ENCODE measurements at places on chromosomes 12 and 14.

DNA sequence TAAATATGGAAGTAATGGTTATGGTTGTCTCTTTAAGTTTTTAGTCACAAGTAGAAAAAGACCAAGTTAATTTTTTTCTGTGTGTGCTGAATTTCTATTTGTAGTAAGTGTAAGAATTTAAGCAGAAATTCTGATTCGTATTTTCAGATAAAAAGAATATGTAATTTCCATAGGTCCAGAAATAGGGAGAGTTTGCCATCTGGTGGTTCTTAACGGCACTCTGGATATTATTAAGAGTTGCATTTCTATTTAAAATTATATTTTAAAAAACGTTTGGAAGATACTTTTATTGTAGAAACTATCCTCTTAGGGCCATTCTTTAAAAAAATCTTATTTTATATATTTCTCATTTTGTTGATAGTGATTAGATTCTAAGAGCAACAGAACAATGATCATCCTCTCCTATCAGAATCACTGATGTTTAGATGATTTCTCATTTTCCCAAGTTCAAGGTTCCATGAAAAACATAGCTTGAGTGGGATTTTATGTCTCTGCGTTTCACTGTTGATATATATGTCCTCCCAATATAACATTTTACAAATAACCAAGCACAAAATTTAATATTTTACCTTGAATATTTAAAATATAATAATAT, 88.3 kb downstream of the LRRK2 start:
- DNase-seq = no peak

DNA sequence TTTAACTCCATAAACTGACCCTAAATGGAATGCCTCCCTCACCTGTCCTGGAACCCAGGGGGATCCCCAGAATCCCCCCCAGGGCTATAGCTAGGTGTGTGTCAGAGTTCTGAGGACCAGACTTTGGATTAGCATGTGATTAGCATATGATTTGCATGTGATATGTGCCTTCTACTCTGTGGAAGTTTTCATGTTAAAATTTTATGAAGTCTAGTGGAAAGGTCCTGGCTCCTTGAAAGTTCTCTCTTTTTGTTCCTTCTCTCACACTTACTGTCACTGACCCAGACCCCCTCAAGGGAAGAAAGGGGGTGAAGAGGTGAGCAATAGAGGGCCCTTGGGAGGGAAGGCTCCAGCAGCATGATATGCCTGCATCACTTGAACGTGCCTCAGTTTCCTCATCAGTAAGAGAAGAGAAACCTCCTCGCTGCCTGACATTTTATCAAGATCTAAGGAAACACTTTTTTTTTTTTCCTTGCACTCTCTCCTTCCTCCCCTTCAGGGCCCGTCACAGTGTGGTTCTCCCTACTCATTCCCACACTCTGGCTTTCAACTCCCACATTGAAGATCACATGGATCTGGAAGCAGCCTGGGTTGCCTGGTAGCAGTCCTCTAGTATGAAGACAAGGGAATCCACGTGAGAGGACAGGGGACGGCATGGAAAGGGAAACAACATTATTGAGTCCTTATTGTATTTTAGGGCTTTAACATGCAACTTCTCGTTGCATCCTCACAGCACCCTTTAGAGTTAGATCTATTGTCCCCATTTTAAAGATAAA, 3.3 kb upstream of the C1QL4 start:
- no peak for DNase-seq

DNA sequence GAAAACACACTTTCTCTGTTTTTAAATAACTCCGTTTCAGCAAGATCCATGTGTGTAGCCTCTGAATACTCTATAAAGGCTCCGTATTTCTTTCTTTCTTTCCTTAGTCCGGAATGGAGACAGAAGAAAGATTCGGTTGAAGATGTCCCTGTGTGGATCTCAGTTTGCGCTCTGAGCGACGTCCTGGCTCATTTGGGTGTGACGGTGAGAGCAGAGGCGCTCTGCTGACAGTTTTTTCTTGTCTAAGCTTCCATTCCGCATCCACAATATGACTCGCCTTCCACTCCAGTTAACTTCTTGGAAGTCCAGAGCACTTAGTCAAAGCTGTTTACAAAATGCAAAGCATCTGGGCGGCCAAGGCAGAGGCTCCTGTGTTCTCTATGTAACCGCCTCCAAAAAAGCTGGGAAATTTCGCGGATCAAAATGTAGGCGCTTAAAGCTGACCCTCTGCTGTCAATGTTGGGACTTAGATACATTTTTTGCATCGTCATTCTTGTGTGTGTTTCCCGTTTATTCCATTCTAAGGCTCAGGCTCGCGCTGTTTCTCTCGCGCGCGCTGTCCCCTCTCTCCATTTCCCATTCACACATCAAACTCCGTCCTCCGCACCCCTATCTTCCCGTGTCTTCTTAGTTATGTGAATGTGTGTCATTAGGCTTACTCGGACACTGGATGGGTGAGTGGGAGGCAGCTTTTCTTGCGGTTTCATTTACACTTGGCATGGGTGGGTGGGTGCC, 880 bp upstream of the FLRT2 start:
- DNase-seq = no peak

DNA sequence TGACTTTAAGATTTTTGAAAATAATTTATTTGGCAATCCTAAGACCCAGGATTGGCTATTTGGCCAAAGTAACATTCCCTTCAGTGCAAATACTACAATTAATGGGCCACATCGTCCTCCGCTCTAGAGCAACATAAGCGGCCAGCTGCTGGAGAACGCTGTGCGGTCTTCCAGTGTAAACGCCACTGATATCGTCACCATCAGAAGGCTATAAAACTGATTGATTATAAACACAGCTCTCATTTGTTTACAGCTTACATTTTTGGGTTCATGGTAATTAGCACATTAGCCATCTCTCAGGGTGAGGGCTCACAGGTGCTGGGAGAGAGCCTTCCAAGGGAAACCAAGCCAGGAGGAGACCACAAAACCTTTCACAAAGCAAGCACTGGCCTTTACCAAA, 130.1 kb upstream of the BMP4 start:
- DNase-seq = no peak

- DNase-seq = no peak
Measured at GRCh38 chr12:13133886-13134285, 30.4 kb upstream of the GSG1 start.

DNA sequence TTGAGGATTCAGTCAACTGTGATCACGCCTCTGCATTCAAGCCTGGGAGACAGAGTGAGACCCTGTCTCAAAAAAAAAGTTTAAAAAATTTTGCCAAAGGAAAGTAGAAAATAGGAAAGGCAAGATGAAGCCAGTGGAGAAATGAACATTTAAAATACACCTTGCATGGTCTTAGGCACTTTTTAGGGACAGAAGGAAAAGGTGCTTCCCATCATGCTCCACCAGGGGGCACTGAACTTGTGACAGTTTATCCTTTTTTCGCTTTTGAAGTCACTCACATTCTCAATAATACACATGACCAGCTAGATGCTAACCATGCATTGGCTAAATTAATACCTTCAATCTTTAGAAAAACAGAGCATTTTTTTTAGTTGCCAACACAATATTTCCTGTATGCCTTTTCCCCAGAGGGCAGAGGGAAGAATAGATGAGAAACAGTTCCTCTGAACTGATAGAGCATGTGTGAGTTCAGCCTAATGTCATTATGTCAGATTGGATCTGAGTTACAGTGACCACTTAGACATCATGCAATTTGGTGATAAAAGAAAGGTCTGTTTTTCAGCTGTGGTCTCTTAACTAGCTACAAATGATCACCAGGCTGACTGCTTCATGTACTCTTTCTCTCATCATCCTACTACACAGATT, 221.8 kb upstream of the SSTR1 start:
- DNase-seq = no peak

All from activated CD8-positive, alpha-beta memory T cell treated with anti-CD3 and anti-CD28 coated beads for 48 hours (primary cell).